Upper lobe of left lung (tissue), 6 donors: ENCODE measurements at places on chromosomes 11 and 22.
A peak's percentile ranks its signal among the peaks of the same experiment; 100 is the strongest.

DNA sequence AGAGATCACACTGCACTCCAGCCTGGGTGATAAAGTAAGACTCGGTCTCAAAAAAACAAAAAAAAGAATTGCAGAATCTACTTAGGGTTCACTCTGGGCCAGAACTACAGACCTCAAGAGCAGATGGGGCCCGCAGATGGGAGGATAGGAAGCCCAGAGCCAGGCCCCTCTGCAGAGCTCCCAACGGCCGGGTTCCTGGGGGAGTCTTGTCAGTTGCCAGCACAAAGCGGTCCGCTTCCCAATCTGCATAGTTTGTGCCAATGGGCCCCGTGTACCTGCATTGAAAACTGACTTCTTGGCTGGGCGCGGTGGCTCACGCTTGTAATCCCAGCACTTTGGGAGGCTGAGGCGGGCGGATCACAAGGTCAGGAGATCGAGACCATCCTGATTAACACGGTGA is 1.7 kb upstream of the CHID1 start:
- peak; percentile 30 for DNase-seq

GRCh38 chr11:2549491-2549875 is 104.7 kb downstream of the KCNQ1 start:
- peak; percentile 38 for DNase-seq

DNA sequence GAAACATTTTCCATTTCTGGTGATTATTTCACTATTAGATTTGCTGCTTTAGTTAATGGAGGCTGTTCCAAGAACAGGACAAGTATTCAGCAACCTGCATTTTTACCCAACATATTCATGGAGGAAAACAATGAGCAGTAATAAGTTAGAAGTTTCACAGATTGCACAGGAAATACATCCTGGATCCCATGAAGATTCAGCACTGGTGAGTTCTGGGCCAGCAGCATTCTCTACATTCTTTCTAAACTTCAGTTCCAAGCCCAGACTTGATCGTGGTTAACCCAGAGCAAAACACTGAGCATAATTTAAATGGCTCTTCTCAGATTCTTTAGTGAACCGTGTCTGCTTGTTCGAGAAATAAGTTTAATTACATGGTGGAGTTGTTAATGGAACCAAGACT is 3.8 kb downstream of the FJX1 start:
- DNase-seq = no peak

DNA sequence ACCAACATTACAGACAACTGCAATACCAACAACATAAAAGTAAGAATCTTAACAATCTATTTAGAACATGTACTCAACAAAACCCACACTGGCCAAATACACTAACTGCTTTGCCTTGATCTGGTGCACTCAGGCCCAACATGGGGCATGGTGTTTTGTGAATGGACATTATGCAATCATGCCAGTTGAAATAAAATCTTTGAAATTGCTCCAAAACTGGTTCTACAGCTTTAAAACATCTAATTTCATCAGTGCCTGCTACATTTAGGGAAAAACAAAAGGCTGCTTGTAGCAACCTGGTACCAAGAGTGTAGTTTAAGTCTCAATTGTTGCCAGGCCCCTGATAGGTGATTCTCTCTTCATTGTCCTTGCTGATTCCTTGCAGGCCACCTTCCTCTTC is 3.3 kb upstream of the CTR9 start:
- no peak for DNase-seq

DNA sequence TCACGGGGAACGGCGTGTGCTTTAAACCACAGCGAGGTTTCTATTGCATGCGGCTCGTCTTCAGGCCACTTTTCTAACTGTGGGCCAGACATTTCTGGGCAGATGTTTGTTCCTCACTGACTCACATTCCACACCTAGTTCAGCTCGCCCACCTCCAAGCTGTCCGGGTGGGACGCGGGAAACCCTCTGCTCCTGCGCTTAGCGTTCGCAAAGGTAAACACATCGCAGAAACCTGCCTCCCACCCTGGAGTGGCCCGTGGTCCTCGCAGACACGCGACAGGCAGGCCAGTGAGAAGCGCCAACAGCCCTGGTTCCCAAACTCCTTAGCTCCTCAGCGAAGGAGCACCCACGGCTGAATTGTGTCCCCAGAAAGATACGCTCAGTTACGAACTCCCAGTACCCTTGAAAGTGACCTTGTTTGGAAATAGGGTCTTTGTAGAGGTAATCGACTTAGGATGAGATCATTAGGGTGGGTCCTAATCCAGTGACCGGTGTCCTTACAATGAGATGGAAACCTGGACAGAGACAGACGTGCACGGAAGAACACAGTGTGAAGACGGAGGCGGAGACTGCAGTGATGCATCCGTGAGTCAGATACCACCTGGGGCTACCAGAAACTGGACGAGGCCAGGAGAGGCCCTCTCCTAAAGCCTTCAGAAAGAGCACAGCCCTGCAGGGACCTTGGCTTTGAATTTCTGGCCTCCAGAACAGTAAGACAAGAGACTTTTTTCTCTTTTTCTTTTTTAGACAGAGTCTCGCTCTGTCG is 82.7 kb downstream of the CELSR1 start:
- DNase-seq = no peak

GRCh38 chr11:19917069-19917468 is 204.4 kb downstream of the NAV2 start:
- DNase-seq = no peak

- DNase-seq = no peak
Observed at GRCh38 chr11:130677486-130678153, 229.2 kb downstream of the ADAMTS15 start.

GRCh38 chr11:86247608-86248007 is 3.1 kb downstream of the EED start:
- no peak for DNase-seq

GRCh38 chr11:271319-271715 is 6.9 kb upstream of the NLRP6 start:
- peak; percentile 35 for DNase-seq

DNA sequence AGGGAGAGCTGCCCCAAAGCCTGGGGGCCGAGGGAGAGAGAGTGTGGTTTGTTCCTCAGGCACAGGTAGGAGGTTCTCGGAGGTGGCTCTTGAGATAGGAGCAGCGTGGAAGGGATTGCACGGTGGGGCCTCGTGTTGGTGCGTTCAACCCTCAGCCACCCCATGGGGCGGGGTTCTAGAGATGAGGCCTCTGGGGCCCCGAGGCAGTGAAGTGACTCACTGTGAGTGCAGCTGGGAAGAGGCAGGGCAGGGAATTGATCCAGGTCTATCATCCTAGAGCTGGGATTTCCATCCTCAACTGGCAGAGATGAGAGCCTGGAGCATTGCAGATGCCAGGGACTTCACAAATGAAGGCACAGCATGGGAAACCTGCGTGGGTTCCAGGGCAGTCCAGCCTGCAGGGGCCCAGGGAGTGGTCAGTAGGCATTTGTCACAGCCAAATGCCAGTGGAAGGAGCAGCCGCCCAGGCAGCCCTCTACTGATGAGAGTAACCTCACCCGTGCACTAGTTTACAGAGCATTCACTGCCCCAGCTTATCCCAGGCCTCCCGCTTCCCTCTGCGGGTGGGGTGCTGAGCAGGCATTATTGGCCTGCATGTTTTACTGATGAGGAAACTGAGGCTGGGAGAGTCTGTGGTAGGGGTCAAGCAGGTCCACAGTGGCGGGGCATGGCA is 5.1 kb upstream of the SMARCB1 start:
- DNase-seq = no peak

DNA sequence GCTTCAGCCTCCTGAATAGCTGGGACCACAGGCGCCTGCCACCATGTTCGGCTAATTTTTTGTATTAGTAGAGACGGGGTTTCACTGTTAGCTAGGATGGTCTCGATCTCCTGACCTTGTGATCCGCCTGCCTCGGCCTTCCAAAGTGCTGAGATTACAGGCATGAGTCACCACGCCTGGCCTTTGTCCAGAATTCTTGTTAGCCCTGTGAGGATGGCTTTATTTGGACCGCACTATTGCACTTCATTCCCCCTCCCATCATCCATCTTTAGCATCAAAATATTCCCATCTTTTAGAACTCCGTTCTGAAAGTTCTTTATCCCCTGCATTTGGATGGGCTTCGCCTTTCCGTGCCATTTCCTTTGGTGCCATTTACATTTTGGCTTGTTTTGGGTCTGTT is 2.6 kb downstream of the SAMM50 start:
- no peak for DNase-seq

DNA sequence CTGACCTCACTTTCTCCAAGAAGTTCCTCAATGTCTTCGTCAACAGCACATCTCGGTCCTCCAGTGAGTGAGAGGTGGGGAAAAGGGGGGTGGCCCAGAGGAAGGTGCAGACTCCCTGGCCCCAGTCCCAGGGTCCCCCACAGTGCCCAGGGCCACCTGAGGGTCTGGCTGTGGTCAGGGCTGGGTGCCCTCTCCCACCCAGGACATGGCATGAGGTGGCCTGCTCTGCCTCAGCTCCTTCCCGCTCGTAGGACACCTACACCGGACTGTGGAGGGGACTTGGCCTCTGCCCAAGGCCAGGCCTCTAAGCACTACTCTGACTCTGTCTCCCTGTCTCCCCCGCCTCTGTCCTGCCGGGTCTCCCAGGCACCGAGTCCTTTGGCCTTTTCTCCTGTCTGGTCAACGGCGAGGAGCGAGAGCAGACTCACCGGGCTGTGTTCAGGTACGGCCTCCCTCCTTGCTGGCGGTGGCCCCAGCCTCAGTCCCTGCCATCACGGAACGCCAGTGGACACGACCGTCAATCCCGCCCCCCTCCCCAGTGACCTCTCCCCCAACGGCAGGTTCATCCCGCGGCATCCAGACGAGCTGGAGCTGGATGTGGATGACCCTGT is 4.5 kb downstream of the MAPK8IP2 start:
- no peak for DNase-seq

- no peak for DNase-seq
Observed at GRCh38 chr11:6574816-6575715, 28.4 kb downstream of the RRP8 start.

DNA sequence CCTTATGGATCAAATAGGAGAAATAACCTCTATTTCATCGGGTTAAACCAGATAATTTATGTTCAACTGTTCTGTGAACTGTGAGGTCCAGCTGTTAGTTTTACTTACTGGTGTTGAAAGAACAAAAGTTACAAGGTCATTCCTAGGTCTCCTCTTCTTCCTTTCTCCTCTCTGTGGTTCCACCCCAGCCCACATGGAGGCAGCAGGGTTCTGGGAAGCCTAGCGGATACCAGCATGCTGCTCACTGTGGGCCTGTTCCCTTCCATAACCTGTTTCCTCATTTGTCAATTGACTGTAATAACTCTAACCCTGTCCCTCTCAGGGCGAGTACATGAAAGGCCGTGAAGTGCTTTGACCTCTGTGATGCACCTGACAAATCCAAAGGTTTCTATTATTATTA is 27.8 kb downstream of the RELT start:
- no peak for DNase-seq

- DNase-seq = peak; percentile 82
Observed at GRCh38 chr11:62671608-62672389, at the start of the genes LBHD1 and UQCC3. TSS of gene LBHD1 (minus strand) at chr11:62672267. CDS start at chr11:62670031, 2,236 bp downstream. TSS of gene UQCC3 (plus strand) at chr11:62671673. CDS start at chr11:62671746, 73 bp downstream.

GRCh38 chr22:46070803-46071450 is 79.4 kb upstream of the PPARA start:
- peak; percentile 65 for DNase-seq

GRCh38 chr22:49204599-49205482 is 622.8 kb downstream of the BRD1 start:
- DNase-seq = peak; percentile 9

GRCh38 chr11:86632499-86633269 is 39.7 kb downstream of the ME3 start:
- DNase-seq = no peak

DNA sequence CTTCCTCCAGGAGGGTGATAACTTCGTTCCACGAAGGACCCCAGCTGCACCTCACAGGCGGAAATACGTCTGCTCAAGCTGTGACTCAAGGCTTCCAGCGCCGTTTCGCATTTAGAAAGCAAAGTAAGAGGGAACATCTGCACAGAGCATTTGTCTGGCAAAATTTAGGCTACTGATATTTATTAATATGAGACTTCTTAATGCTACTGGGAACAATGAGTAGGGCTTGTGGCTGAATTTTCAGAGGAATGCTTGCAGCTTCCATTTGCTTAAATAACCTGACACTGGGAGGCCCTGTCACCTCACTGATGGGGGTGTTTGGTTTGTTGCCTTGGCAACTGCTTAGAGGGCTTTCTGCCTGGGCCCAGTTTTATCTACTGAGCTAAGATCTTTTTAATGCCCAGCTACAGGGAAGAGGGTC is 14.7 kb upstream of the ST14 start:
- no peak for DNase-seq

- no peak for DNase-seq
Observed at GRCh38 chr11:76337923-76338322, 43.0 kb downstream of the THAP12 start.

GRCh38 chr11:832529-833113 is at the start of gene CD151:
TSS of gene CD151 (plus strand) at chr11:832952. CDS start at chr11:836070, 3,118 bp downstream.
- no peak for DNase-seq

DNA sequence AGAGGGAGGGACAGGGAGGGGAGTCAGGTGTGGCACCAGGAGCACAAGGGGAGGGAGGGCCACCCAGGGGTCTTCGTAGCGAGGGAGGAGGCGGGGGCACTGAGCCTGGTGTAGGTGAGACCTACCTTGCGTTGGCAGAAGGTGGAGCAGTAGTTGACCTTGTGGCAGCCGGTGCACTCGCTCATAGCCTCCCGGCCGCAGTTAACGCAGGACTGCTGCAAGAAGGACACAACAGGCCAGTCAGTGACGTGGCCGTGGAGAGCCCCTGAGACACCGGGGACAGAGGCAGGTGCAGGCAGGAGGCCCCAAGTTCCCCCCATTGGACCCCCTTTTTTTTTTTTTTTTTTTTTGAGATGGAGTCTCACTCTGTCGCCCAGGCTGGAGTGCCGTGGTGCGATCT is 16.8 kb downstream of the DRD4 start:
- no peak for DNase-seq

DNA sequence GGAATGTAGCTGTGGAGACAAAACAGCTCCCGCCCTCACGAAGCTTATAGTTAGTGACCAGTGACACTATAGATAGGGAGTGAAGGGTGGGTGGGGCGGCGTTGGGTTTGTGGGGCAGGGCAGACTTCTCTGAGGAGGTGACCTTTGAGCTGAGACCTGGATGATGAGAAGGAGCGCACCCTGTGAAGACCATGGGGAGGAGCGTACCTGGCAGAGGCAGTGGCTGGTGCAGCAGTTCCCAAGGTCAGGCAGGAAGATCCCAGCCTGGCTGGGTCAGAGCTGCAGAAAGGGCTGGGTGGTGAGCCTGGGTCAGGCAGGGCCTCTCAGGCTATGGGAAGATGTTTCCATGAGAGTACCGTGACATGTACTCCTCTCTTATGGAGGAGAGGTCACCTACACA is 135.0 kb upstream of the RCN1 start:
- DNase-seq = no peak

DNA sequence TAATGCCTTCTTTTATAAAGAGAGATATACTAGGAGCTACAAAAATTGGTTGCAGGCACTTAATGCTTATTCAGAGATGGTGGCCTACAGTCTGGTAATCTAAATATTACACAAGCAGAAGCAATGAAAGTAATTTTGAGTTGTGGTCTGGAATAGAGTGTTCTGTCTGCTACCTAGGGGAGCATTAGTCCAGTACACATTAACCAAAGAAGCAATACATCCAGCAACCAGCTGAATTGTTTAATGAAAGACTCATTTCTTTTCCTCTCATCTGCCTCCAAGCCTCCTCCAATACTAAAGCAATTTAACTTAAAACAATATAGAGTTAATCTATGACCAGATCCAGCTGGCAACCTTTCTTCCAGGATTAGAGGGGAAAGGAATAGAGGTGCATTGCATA is 877.1 kb upstream of the CNTN5 start:
- DNase-seq = no peak
